ENCODE measurements at places on chromosomes 16 and 17. TPM values are rescaled to one million over a fixed set of nuclear protein-coding genes. Genes with fewer than 3 reads are reported as not detected.

DNA sequence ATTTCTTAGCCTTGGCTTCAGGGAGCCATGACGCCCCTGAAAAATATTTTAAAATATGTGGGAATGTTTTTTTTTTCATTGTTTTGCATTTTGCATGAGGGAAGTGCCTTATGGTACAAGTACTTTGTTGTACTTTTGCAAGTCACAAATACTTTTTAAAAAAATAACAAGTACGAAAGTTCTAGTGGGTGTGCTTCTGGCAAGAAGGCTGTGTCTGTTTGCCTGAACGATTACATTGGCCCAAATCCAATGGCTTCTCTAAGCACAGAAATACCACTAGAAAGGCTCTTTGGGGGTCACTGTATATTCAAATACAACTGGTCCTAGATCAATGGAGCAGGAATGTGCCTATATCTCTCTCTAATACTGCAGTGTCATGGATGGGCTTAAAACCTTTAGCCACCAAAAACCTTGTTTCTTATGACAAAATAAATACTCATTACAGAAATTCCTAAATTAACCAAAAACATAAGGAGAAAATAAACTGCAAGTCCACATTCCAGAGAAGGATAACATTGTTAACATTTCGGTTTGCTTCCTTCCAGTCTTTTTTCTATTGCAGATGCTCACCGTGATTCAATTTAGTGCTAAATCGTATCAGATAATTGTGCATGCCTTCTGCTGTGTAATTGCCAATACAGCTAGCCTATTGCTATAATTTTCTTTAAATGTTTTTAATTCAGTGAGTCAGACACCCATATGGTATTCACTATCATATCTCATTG is 97.4 kb downstream of the VAT1L start:
- DNase-seq = no peak
- no peaks in the 10 kb centered on the region for H3K27me3 ChIP-seq
- no peak overlapping the region for H3K27ac ChIP-seq
- H3K36me3 ChIP-seq = no peaks in the 10 kb centered on the region
- H3K4me1 ChIP-seq = peaks cover 8% of the 10 kb centered on the region

DNA sequence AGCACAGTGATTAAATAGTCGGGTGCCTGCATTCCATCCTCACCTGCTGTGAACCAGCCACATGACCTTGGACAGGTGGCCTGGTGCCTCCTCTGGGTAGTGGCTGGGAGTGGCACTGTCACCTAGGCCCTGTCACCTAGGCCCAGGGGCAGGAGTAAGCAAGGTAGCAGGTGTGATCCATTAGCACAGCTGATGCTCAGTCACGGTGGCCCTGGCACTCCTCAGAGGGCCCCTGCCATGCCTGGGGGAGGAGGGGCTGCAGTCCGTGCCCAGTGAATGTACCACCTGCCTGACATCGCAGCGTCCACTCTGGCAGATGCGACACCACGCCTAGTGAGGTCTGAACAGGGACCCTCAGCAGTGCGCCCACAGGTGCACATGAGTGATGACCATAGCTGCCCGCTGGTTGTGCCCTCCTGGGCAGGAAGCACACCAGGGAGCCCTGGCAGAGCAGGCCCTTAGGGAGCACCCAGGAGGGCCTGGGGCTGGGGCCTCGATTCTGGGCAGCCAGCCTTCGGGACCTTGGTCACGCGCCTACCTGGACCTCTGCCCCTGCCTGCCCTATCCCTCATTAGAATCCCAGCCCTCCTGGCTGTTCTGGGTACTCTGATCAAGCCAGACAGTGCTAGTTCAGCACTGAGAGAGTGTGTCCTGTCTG is 33.1 kb upstream of the CRISPLD2 start:
- no peak overlapping the region for H3K27ac ChIP-seq
- DNase-seq = no peak
- no peaks in the 10 kb centered on the region for H3K27me3 ChIP-seq
- H3K4me1 ChIP-seq = peaks cover 24% of the 10 kb centered on the region

GRCh38 chr16:66382966-66383299 is 16.4 kb downstream of the CDH5 start:
- DNase-seq = no peak
- no peak overlapping the region for H3K4me3 ChIP-seq
- H3K36me3 ChIP-seq = no peaks in the 10 kb centered on the region

GRCh38 chr17:76543826-76544545 is 4.1 kb downstream of the PRCD start:
- H3K4me1 ChIP-seq = peaks cover 13% of the 10 kb centered on the region
- peaks cover 20% of the 10 kb centered on the region for H3K27me3 ChIP-seq
- H3K36me3 ChIP-seq = no peaks in the 10 kb centered on the region
- H3K4me3 ChIP-seq = no peak overlapping the region
- no peak overlapping the region for H3K27ac ChIP-seq

GRCh38 chr17:82862737-82863382 is 23.0 kb upstream of the ZNF750 start:
- H3K4me1 ChIP-seq = peaks cover 6% of the 10 kb centered on the region
- H3K4me3 ChIP-seq = no peak overlapping the region
- no peak for DNase-seq
- H3K27ac ChIP-seq = no peak overlapping the region
- H3K36me3 ChIP-seq = no peaks in the 10 kb centered on the region

DNA sequence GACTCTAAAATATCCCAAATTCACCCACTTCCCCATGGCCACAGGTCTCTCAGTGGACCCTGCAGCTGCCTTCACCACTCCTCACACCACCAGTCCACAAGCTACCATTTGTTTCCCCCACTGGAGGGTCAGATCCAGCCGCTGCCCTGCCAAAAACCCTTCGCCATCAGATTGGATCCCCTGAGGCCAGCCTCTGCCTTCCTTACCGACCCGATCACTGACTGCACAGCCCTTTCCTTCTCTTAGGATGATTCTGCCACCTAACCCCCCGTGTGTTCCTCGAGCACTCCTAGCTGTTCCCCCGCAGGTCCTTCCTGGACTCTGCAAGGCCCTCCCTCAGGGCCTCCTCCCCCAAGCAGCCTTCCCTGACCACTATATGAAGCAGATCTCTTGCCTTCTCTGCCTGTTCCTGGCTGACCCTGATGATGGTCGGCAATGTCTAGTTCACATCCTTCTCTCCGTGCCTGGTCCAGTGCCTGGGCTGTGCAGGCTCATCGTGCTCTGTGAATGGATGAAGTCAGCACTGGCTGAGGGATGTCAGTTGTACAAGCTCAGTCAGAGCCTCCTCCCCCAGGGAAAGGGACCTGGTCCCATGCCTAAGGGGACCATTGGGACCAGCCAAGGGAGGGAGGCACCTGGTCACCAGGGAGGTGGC is 46.0 kb downstream of the CPNE2 start:
- peaks cover 56% of the 10 kb centered on the region for H3K4me1 ChIP-seq
- no peak overlapping the region for H3K27ac ChIP-seq
- no peak for DNase-seq
- no peaks in the 10 kb centered on the region for H3K27me3 ChIP-seq
- no peak overlapping the region for H3K4me3 ChIP-seq

- peak; percentile 41 for DNase-seq
- no peak overlapping the region for H3K4me3 ChIP-seq
- no peaks in the 10 kb centered on the region for H3K36me3 ChIP-seq
- no peak overlapping the region for H3K27ac ChIP-seq
- H3K27me3 ChIP-seq = no peaks in the 10 kb centered on the region
- H3K4me1 ChIP-seq = peaks cover 15% of the 10 kb centered on the region
Measured at GRCh38 chr17:50169121-50169764, 3.4 kb downstream of the SGCA start.

GRCh38 chr17:56186222-56186786 is 33.0 kb downstream of the ANKFN1 start:
- H3K27me3 ChIP-seq = no peaks in the 10 kb centered on the region
- H3K4me3 ChIP-seq = no peak overlapping the region
- no peaks in the 10 kb centered on the region for H3K4me1 ChIP-seq
- H3K27ac ChIP-seq = no peak overlapping the region

GRCh38 chr17:40479754-40480480 is 21.5 kb downstream of the TNS4 start:
- H3K4me3 ChIP-seq = no peak overlapping the region
- no peak overlapping the region for H3K27ac ChIP-seq
- DNase-seq = no peak
- no peaks in the 10 kb centered on the region for H3K36me3 ChIP-seq

Gene KRT25
- not detected for total RNA-seq

Gene TNRC6C
- total RNA-seq = 9.4 TPM

Gene KCNJ16
- total RNA-seq = 0.27 TPM

Gene CNGB1
- total RNA-seq = 0.14 TPM

Gene SEBOX
- total RNA-seq = not detected

Gene SCNN1G
- 2.8 TPM for total RNA-seq

Gene ASB16
- total RNA-seq = 1.2 TPM

Gene ZC3H7A
- total RNA-seq = 71.9 TPM

Gene ITGAD
- total RNA-seq = not detected
